Stimulated activated CD4-positive, alpha-beta T cell treated with anti-CD3 and anti-CD28 coated beads, Interleukin-15, amount 100 ng/mL, for 1 hour (primary cell): ENCODE measurements at places on chromosomes 12 and 14.

- DNase-seq: no peak
Observed at GRCh38 chr12:27814851-27815591, 35.0 kb upstream of the MANSC4 start.

- no peak for DNase-seq
Observed at GRCh38 chr12:10801741-10802140, 686 bp downstream of the TAS2R7 start.

- no peak for DNase-seq
Observed at GRCh38 chr14:64008016-64008415, 155.2 kb downstream of the SYNE2 start.

GRCh38 chr12:60191676-60192359 is 596.0 kb downstream of the SLC16A7 start:
- no peak for DNase-seq

- no peak for DNase-seq
Observed at GRCh38 chr14:39398382-39398781, 33.9 kb downstream of the FBXO33 start.

GRCh38 chr14:101457936-101458740 is 103.2 kb upstream of the DIO3 start:
- no peak for DNase-seq

DNA sequence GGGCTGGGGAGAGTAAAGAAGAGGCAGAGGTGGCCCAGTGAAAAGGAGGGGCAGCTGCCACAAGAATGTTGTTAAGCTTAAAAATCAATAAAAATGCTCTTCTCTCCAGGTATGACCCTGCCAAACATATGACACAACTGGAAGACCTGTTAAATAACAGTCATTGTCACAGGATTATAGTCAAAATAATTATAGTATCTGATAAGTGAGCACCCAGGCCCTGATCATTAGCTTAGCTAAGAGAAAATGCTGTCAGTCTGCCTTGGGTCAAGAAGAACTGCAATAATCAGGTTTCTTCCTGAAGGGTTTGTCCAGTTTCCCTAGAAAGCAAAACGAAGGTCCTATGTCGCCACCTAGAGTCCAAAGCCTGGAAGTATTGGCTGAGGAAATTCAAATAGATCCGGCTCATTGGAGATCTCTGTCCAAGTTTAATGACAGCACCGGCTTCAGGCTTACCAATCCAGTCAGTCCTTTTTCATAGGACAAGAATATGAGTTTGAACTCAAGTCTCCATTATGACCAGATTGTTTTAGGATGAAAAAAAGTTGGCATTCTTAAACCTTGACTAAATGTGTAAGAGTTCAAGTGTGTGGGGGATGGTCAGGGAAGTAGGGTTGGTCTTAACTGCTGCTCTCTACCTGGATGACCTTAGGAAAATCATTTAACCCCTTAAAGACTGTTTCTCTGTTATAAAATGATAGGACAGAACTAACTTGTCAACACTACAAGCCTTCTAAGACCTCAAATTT is 22.5 kb upstream of the NKX2-8 start:
- DNase-seq: no peak

GRCh38 chr14:55547650-55548315 is 32.2 kb upstream of the KTN1 start:
- DNase-seq: no peak

- no peak for DNase-seq
Observed at GRCh38 chr12:76943008-76943407, 64.2 kb upstream of the CSRP2 start.

- DNase-seq: no peak
Observed at GRCh38 chr14:23209651-23210423, 26.4 kb upstream of the SLC7A8 start.
